GM12878 (cell line): ENCODE measurements at places on chromosomes 5 and 9.

- DNase-seq = no peak
These were observed at the start of gene ARAP3 for GRCh38 chr5:141681695-141682641. Gene ARAP3, minus strand, starts transcription at chr5:141682230. Its CDS starts 1,744 bp downstream, at chr5:141680486.

DNA sequence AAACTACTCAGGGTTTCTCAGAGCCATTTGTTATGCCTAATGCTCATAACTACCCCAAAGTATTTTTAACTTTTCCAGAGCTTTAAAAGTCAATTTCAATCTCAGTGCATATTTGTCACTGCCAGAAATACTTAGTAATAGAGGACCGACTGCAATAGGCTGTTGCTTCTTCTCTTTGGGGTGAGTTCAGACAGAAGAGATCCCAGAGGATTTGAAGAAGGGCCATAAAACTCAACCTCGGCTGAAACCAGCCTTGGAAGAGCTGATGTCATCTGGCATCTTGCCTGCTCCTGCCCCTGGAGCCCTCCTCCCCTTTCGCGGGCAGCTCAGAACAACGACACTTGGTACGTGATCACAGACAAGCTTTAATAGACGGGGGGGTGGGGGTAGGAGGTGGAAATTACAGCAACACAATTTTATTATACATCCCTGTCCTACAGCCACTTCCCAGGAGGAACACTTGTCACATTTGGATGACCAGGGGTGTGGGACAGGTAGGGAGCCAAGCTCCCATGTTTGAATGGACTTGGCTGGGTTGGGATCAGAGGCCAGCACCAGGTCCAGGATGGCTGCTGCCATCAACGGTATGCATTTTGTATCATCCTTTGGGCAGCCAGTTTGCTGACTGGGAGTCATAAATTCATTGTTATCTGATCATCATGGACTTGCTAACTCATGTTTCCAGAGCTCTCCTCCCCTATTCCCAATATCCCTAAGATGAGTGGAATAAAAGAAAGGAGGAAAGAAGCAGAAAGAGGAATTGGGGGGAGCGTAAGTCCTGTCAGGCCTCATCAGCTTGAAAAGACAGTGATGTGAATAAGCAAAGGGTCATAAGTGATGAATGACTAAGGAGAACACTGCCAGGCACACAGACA is 186.6 kb upstream of the PANK3 start:
- DNase-seq = no peak

DNA sequence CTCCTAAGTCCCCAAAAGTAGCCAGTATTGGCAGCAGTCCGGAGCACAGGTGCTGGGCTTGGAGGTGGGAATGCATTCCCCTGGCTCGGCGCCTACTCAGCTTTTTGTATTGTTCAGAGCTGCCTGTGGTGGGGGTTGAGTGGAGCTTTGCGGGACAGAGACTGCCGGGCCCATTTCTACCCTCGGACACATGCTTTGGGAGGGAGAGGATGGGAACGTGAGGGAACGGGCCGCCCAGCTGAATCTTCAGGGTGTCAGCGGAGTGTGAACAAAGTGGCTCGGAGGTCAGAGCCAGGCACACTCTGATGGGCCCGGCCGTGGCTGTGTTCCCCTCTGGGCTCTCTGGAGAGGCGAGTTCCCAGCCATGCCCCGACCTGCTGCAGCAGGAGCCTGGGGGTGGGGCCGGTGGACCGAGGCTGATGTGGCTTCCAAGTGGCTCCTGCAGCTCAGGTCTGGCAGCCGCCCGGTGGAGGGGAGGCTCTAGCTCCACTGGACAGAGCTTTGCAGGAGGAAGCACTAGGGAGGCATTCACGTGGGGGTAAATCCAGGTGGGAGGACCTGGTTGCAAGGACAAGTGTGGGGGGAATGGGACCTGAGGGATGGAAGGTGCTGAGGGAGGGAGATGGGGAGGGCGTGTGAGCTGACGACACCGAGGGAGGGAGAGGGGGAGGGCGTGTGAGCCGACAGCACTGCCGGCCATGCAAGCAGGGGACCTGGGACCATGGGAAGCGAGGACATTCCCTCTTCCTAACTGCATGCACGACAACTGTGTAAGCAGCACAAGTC is 31.1 kb upstream of the SLC6A3 start:
- DNase-seq = no peak

- no peak for DNase-seq
These were observed 31.2 kb upstream of the CTNNA1 start for GRCh38 chr5:138721979-138722378.

DNA sequence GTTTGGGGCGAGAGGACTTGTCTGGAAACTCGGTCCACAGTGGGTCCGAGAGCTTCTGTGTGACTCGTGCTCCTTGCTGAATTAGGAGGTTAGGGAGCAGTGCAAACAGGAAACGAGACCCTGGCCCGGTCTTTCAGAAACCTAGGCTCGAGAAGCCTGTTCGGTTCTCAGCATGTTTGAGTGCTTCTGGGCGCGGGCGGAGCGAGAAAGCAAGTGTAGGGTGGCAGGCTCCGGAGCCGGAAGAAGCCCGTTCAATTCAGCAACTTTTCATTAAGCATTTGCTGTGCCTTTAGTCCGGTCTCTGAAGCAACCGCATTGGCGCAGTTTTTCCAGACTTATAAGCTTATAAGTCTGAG is 547 bp downstream of the CLTA start:
- DNase-seq = no peak

DNA sequence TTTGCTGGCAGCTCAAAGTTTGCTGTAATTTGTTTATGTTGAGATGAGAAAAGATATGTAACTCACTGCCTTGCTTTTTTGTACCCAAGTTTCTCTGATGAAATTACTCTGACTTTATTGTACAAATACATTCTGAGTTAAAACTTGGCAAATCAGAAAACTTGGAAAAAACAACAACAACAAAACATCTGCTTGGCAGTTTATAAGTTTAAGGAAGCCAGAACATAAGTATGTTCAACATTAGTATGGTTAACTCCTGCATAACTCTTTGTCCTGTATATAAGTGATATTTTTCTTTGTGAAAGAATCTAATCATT is 233.1 kb downstream of the MAST4 start:
- DNase-seq = no peak

- DNase-seq = no peak
These were observed 10.7 kb upstream of the AGPAT2 start for GRCh38 chr9:136697821-136698526.

DNA sequence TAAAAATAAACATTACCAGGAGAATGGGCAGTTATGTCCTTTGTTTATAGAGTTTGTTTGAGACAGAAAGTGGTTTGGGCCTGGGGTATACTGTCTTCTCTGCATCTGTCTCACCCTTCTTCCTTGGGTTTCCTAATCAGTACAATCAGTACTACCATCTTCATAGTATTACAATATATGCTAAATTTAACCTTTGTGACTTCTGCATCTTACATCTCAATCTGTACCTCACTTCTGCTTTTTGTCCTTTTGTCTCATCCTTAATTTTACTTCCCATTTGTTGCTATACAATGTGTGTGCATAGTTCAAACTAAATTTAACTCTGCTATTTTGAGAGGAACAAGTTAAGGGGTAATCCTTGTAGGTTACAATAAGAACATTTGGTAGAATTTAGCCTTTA is 19.6 kb downstream of the FBXO38 start:
- no peak for DNase-seq

DNA sequence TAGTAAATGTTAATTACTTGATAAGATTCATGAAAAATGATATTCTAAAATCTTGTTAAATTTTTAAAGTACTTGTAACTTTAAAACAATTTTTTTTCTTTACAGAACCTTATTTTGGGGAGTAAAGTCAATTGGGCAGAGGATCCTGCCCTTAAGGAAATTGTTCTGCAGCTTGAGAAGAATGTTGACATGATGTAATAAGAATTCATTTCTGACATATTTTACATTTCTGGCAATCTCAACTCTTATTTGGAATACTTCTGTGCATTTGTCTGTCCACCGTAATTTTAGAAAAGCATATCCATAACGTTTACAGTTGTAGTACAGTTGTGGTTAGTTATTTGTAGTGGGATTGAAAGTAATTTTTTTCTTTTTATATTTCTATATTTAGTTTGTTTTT is 20.2 kb downstream of the CENPH start:
- DNase-seq = no peak

DNA sequence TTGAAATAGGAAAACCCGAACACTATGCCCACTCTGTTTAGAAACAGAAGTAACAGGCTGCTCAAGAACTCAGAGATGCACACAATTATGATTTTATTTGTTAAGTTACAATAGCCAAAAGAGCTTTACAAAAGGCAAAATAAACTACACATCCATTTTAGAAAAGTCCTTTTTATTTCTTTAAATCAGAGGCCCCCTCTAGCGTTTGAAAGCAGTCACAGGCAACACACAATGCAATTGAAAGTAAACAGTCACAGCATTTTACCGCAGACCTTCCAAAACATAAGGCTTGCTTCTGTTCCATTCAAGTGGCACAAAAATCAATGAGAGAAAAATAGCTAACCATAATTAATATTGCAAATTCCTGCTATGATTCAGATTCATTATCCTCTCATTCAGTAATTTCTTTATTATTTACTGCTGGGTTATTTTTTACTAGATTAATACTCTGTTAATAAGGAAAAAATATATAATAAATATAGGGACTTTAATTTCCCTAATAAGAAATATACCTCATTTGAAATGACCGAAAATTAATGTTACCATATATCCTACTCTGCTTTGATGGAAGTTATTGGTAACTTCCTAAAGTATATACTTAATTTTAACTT is 78.3 kb downstream of the CEP120 start:
- no peak for DNase-seq

DNA sequence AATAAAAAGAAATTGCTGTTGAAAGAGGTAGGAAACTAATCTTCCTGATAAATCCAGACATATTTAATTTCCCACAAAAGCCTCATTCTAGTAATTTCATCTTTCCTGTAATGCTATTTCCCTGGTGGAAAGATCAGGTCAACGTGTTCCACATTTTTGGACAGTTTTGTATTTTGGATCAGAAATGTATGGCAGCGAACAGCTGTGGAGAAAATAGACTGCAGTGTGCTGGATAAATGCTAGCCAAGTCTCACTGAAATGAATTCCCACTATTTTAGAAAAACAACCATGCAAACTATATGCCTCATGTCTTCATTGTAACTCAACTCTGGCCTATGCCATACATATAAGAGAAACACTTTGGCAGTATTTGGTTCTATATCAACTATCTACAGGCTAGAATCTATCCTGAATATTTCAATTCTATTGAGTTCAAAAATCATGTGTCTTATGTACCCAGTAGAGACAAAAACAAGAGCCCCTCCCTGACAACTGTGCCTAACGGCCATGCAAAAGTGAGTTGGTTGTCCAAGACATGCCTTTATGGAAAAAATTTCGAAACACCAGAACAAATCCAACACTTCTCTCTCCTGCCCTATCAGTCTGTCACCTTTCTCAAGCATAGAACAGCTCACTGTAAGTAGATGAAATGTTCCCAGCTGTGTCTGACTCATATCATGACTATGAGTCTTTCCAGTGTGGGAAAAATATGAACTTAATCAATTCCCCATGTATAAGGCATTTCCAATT is 191.3 kb upstream of the NREP start:
- no peak for DNase-seq

DNA sequence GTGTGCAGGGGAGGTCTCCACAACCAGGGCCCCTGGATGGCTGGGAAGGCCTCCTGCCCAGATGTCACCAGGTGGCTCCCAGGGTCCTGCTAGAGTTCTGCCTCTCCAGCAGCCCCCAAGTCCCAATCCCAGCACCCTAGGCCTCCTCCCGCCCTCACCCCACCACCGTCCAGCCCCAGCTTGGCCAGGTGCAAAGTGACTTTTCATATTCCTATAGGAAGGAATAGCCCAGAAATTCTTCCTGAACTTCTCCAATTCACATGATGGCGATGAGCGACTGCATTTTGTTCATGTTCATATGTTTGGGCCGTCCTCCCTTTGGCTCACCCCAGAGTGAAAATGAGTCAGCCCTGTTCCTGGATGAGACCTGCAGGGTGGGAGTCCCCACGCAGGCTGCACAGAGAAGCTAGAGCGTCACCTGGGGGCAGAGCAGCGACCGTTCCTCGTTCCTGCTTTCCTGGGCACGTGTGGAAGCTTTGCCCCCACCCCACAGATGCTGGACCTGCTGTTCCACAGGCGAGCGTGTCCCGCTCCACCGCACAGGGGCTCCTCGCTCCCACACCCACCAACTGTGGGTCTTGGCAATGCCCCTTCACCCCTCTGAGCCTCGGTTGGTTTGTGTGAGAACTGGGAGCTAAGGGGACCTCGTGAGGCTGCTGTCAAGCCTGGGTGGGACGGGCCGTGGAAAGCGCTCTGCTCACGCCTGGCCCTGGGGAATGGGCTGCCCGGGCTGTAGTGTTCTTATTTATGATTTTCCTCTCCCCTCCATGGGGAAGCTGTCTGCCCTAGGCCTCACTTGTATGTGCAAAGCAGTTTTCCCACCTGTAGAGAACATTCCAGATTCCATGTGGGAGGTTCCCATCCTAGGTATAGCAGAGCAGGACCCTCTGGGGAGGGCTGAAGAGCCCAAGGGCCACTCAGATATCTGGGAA is 6.9 kb downstream of the MRPS2 start:
- no peak for DNase-seq

DNA sequence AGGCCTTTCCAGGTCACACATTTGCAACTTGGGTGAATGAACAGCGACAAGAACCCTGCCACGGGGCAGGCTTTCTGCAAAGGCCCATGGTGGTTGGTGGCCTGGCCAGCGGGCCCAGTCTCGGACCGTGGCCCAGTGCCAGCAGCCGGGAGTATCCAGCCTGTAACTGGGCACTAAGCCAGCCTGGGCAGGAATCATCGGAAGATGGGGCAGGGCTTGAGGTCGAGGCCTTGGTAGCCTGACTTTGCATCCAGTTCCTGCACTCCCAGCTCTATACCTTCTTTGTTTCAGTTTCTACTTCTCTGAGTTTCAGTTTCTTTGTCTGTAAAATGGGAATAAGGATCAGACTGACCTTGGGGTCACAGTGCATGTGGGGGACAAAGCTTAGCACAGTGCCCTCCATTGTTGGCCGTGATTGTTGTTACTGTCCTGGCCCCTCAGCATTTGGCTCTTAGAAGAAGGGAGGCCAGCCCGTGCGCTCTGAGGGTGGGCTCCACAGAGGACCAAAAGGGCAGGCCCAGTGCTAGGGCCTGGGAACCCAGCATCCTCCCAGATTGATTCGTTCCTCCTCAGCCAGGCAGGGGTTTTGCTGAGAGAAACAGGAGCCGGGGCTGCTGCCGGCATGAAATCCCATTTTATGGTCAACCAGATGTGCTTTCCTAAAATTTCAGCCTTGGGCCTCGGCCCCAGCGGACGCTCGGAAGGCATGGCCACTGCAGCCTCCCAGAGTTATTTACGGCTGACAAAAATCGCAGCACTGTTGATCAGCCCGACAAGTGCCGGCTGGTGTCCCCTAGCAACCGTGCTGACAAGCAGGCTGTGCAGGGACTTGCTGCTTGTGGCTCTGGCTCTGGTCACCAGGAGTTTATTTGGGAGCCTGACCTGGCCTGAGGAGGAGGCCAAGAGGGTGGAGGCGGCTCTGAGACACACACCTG is 43.6 kb downstream of the JADE2 start:
- DNase-seq = no peak

DNA sequence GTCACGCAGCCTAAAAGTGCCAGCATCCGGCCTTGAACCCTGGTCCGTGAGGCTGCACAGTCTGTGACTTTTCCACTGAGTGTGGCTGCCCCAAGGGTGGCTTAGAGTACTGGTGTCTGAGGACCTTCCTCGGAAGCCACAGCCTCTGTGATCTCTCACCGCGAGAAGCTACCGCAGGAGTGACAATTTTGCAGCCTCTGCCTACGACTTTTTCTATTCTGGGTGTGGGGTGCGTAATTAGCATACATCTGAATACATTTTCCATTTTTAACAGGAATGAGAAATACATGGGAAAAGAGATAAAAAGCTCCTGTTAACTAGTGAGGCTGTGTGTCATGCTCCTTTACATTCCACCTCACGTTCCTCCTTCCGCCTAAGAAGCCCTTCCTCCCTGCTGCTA is 48.3 kb upstream of the HRH2 start:
- no peak for DNase-seq
